LHCN-M2 (cell line): ENCODE measurements at places on chromosomes 7 and 10.

- DNase-seq, result no peak
Observed at GRCh38 chr10:88500656-88501055, 82.5 kb downstream of the RNLS start.

GRCh38 chr10:21269289-21269688 lies 256.2 kb downstream of the SKIDA1 start:
- no peak for DNase-seq

DNA sequence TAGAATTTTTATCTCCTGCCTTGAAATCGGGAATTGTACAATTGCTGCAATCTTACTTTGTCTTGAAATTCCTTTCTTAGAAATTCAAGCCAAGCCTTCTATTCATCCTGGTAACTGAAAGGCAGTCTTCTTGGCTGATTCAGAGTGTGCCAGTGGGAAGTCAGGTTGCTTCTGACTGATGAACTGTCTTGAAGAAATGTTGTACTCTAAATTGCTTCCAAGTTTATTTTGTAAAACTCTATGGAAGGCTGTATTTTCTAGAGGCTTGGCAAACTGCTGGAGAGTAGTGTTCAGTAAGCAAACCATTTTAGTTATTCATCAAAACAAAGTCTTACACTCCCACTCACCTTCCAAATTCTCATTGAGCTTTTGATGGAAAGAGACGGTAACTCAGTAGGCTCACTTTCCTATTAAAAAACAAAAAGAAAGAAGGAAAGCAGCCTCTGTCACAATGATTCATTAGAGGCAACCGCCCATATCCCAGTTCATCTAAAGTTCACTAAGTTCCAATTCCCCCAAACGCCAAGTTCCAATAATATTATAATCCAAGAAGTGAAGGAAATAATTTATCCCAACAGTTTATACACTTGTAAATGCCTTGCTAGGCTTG lies 187.9 kb upstream of the MALRD1 start:
- no peak for DNase-seq

GRCh38 chr7:151157645-151158329 lies 9.7 kb downstream of the GBX1 start:
- peak; percentile 18 for DNase-seq

GRCh38 chr7:134885967-134886352 lies 100.3 kb upstream of the AGBL3 start:
- DNase-seq, result peak; percentile 82

- DNase-seq, result peak; percentile 24
Observed at GRCh38 chr7:4745971-4746919, 29.2 kb upstream of the AP5Z1 start.

GRCh38 chr7:1883031-1883761 lies 213.1 kb downstream of the ELFN1 start:
- peak; percentile 99 for DNase-seq

DNA sequence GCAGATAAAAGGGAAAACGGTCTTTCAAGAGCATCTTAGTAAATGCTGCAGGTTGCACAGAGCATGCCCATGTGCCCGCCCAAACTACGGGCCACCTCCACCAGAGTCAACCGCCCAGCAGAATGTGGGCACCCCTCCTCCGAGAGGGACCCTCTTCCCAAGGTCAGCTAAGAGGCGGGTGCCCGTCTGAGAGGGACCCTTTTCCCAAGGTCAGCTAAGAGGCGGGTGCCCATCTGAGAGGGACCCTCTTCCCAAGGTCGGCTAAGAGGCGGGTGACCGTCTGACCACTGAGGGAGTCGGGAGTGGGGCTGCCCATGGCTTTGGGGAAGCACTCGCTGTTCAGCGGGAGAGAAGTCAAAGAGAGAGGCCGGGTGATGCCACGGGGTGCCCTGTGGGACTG lies 113.1 kb downstream of the PTPRN2 start:
- DNase-seq, result no peak

DNA sequence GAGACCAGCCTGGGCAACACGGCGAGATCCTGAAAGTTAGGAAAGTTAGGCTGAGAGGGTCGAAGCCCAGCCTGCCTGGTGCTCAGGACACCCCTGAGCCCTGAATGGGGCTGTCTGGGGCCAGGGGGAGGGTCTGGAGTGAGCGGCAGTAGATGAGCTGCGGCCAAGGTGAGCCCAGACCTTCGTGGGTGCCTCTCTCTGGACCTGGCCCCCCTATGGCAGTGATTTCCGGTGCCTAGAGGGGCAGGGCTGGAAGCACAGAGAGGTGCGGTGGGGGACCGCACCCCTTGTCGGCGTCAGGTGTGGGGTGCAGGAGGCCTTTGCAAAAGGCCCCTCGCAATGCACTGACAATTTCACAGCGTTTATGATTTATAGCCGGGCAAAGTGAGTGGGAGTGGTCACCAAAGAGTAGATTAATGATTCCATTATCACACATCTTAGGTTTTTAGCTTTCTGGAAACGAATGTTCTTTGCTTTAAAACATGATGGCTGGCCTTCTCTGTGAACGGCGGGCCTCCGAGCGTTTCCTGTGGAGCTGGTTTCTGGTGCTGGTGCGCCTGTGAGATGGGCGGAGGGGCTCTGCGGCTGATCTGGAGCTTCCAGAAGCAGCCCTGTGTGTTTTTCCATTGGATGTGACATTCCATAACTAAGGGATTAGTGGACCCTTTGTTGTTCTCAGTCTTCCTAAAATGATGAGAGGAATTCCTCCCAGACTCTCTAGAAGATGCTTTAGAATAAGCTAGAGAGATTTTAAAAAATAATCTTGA lies 171.0 kb upstream of the ZNF32 start:
- DNase-seq, result no peak

DNA sequence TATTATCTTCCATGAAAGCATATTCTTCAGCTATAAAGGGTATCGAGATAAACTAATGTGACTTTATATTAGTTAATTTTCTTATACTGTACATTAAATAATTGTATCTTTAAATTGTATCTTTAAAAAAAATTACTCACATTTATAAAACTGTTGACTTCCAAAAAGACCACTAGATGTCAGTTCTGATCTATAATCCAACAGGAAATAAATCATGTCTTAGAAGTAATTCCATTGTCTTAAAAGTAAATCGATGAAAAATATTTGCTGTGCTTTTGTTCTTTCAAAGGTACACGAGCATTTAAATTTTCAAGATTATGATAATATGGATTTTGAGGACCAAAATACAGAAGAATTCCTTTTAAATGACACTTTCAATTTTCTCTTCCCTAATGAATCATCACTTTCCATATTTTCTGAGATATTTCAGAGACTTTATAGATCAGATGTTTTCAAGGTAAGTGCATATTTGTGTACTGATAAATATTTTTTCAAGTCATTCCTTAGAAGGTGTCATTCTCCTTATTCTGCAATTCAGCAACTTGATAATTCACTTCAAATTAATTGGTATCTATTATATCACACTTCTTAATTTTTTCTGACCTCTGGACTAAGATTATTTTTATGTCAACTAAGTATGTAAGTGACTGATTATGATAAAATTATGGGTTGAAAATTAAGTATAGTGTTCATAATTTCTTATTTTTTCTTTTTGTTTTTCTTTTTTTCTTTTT lies 138.5 kb downstream of the CPED1 start:
- DNase-seq, result peak; percentile 48

GRCh38 chr10:101960879-101961395 lies 95.0 kb downstream of the ARMH3 start:
- DNase-seq, result no peak

DNA sequence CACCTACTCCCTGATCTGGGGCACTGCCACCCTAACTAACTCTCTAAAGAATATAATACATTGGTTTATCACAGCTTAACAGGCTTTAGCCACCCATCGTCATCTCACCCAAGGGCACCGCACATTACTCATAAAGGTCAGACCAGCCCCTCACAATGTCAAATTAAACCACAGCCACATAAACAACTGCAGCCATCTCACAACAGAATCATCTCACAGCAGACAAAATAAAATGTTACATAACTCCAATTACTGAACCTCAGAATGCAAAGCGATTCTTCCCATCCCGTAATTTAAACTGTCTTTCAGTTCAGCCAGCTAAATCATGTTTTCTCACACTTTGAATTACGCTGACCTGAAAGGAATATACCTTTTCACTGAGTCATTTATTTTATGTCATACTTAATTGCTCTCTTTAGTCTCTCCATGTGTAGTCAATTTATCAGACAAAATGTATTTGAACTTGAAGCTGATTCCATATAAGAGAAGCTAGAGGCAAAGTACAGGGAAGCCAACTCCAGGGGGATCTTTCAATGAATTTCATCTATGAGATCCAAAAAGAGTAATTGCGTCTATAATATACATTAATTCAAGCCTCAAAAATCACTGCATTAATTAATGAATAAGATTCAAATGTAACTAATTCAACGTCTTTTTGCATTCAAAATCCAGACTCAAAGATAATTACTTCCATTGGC lies 96.9 kb upstream of the NEBL start:
- DNase-seq, result peak; percentile 44

DNA sequence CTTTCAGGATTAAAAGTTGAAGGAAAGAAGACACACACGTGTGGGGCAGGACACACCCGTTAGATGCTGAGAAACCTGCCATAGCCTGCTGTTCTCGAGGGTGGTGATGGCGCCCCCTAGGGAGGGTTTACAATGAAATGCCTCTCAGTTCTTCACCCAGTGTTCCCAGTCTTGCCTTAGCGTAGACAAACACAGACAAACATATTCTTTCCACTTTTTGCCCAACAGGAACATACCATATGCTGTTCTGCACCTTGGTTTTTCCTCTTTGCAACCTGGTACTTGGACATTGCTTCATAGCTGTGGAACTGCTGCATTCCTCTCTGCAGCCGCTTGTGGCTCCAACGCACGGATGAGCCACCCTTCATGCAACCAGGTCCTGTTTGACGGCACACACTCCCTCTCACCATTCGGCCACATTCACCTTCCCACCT lies 23.3 kb upstream of the HSPA12A start:
- no peak for DNase-seq

- peak; percentile 46 for DNase-seq
Observed at GRCh38 chr7:142263598-142264380, 5.9 kb upstream of the PRSS58 start.

DNA sequence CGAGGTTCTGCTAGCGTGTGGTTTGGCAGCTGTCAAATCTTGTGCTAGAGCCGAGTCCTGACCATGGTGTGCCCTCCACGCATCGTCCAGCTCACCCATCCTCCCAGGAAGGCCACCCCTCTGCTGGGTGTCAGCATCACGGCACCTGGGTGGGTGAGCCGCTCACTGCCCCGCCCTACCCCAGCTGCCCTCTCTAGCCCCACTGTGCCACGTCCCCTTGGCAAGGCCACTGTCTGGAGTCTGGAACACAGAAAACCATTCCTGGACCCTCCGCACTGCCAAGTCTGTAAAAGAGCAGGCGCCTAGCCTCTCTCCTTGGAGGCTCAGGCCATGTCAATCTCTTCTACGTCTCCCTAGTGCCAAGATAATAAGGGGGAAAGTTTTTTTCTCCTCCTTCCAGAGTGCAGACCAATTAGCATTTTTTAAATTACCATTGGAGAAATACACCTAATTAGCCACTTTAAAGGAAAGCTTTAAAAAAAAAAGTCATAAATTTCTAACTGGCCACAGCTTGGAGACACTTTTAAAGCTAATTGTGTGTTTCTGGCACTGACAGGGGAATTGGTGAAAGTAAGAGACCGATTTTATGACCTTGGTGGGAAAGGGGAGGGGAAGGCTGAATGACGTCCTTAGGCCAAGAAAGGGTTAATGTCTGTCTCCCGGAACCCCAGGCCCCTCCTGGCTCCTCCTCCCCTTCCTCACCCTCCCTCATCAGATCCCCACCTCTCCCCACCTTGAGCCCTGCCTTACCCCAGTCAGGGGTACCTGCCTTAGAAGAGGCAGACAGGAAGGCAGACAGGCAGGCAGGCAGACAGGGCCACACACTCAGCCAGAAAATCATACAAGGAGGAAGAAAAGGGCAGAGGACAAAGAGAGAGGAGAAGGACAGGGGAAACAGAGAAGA lies 151.2 kb downstream of the PLXNA4 start:
- DNase-seq, result no peak

- DNase-seq, result peak; percentile 90
Observed at GRCh38 chr10:792792-793100, 103.3 kb upstream of the DIP2C start.

DNA sequence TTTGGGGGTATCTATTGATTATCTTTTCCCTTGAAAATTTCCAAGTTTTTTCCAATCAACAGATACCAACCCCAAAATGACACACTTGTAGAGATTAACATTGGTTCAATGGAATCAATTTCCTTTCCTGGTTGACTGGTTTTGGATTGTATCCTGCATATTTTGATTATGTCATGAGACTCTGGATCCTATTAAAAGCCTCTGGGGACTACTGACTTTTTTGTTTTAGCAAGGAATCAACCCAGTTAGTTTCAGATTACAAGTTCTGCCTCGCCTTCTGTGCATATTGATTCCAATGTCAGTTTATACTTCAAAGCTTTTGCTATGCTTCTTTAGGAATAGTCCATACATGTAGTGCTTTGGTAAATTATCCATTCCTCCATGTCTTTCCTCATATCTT lies 29.2 kb downstream of the COPG2 start:
- no peak for DNase-seq

- no peak for DNase-seq
Observed at GRCh38 chr10:88949912-88950837, 2.4 kb downstream of the ACTA2 start.

GRCh38 chr7:45691155-45691656 lies 117.0 kb downstream of the ADCY1 start:
- no peak for DNase-seq

GRCh38 chr10:16945593-16945992 lies 128.4 kb upstream of the RSU1 start:
- no peak for DNase-seq

DNA sequence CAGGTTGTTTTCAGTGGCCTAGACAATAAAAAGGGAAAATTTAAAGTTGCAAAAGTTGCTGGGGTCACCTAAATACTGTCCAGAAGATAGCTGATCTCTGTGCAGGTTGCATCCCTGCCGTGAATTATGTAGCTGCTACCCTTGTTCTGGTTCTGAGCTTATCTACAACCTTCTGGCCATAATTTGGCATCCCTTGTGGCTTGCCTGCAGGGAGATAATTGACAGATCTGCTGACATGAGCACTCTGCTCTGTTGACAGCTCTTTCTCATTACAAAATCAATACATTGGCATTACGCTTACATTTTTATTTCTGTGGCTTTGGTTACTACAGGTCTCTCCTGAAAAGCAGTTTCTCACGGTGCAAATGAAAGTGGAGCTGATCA lies 29.3 kb upstream of the HECTD2 start:
- DNase-seq, result no peak

- DNase-seq, result no peak
Observed at GRCh38 chr7:36400606-36401005, 10.9 kb downstream of the ANLN start.

- DNase-seq, result no peak
Observed at GRCh38 chr10:51314481-51314880, 240.2 kb downstream of the PRKG1 start.

- no peak for DNase-seq
Observed at GRCh38 chr7:138359870-138360559, 100.0 kb upstream of the TRIM24 start.
